ENCODE measurements at places on chromosomes 7 and 10.

- no peak for DNase-seq
Measured at GRCh38 chr10:79139124-79139835, 70.5 kb downstream of the ZMIZ1 start.

- no peak for DNase-seq
Measured at GRCh38 chr10:70594161-70594560, 8.4 kb downstream of the PRF1 start.

DNA sequence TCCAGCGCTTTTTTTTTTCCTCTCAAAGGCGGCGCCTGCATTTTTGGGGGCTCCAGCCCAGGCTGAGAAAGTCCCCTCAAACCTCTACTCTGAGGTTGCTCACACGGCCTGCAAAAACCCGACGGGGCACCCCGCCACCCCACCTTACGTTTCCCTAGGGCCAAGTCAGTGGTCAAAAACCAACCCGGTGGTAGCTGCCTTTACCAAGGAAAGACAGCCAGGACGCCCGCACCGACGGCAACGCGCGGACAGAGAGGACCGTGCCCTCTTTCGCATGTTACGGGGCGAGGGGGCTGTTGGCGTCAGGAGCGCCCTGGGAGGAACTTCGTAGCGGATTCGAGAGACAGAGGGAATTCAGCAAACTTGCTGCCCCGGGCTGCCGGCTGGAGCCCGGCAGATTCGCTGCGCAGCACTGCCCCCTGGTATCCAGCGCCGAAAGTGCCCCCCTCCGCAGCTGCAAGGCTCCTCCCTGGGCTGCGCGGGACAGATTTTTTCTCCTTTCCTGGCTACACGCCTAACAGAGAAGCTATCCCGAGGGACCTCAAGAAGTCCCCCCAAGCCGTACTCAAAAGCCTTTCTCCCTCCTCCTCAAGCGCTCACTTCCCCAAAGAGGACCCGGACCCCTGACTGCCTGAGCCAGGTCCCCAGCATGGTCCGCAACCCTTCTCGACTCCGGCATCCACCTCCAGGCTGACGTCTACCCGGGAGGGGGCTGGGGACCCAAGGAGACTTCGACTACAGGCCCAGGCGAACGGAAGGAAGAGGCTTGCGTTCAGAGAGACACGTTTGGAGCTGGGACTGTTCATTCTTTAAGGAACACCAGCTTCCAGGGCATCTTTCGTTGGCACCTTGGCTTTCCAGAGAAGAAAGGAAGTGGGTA is 27.7 kb upstream of the VAX1 start:
- no peak for DNase-seq

GRCh38 chr7:749140-749551 is 22.1 kb upstream of the PRKAR1B start:
- DNase-seq = peak; percentile 26

DNA sequence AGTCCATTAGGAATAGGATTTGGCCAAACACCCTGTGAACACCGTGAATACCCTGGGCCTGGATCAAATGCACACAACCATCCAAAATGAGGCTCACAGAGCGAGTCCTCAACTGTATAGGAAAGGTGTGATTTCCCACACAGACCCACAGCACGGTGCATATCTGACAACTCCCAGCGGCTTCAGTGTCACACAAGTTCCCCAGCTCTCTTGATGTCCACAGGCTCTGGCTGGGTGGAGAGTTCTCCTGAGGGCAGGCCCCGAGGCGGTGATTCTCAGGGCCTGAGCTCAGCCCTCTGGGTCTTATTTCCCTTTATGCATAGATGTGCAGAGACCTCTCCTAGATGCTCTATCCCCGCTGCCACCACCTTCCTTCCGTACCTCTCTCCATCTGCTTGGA is 64.1 kb downstream of the SH3PXD2A start:
- no peak for DNase-seq

DNA sequence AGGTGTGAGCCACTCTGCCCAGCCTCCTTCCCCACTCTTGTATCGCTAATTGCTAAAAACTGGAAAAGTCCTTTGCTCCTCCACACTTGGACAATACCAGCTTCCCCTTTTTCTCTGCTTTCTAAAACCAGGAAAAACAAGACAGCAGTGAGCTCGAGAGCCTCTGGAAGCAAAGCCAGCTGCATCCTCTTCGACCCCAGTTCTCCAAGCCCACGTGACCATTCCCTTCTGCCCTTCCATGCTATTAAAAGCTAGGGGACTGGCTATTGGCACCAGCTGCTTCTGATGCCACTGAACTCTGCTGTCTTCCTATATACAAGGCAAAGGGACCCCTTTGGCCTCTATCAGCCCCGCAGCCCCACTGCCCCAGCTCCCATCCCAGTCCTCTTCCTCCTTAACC is 92.2 kb downstream of the SPDYE5 start:
- DNase-seq = no peak

DNA sequence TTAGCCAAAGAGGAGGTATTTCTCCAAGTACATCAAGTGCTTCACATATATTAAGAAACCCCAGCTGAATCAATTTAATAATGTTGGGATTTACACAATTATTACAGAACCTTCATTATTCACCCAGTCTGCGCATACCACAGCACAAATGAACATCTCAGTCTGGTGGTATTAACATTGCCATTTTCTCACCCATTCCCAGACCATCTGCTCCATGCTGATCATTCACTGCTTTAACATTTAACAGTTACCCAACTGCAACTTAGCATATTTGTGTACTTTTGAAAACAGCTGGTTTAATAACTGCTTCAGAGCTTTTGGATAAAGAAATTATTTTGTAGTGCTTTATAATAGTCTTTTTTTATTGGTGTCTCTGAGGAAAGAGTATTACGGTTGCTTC is 1072.1 kb downstream of the NXPH1 start:
- no peak for DNase-seq

DNA sequence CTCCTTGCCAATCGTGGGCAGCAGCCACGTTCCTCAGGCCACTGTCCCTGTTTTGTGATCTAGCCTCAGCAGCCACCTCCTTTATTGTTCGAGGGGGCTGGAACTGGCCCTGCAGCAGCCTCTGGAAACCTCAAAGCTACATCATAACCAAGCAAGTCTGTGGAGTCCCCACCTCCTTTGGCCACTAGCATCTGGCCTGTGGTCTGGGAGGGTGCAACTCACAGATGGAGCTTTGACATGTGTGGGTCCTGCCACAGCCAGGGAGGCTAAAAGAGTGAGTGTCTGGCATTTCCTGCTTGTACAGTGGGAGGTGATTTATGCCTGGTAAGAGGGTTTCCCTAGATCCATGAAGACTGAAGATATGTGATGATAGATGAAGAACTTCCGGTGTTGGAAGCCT is 32.3 kb upstream of the NUB1 start:
- DNase-seq = no peak

DNA sequence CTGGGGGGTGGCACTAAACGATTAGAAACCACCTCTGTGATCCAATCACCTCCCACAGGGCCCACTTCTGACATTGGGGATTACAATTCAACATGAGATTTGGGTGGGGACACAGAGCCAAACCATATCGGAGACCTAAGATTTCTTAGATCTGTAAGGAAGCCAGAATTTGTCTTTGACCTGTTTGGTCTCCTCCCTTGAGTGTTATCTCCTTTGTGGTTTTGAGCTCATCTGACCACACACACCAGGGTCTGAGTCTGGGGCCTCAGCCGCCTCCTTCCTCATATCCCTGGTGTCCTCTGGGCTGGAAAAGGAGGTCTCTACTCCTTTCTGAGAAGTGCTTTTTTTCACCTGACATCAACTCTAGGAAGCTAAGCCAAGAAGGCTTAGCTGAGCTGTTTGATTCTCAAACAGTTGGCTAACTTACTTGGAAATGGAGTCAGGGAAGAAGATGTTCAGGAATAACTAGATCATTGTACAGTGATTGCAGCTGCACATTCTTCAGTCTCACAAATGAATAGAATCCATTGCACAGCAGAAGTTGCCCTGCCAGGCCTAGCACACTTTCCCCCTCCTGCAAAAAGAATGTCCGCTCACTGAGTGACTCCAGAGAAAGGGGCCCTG is 167.4 kb downstream of the ARHGAP21 start:
- no peak for DNase-seq

Measured in NCI-H2029 treated with DMSO at 0.1 percent for 48 hours (cell line).